ENCODE measurements at places on chromosomes 7 and 10. TPM values are rescaled to one million over a fixed set of nuclear protein-coding genes. Genes with fewer than 3 reads are reported as not detected.

Gene CASD1
- 24.3 TPM for total RNA-seq

Gene ARHGEF35
- 7.1 TPM for total RNA-seq

Gene GRM3
- total RNA-seq, result not detected

Gene HYAL4
- not detected for total RNA-seq

Gene ANXA11
- total RNA-seq, result 180 TPM

Gene HKDC1
- 0.54 TPM for total RNA-seq

Gene MYOF
- 400 TPM for total RNA-seq

Gene ADAM12
- total RNA-seq, result 93.8 TPM

Gene LLCFC1
- total RNA-seq, result not detected

Gene DBNL
- 108 TPM for total RNA-seq

Gene TEX36
- total RNA-seq, result not detected

Gene MMRN2
- 5.2 TPM for total RNA-seq

Gene GIMAP5
- total RNA-seq, result not detected

Gene MYH16
- not detected for total RNA-seq

Gene SORCS3
- total RNA-seq, result not detected

Gene TAS2R4
- 3.8 TPM for total RNA-seq

Gene MYO1G
- total RNA-seq, result under 0.01 TPM

Gene MTURN
- total RNA-seq, result 25.4 TPM

Gene DDC
- total RNA-seq, result not detected

Gene TMEM229A
- total RNA-seq, result not detected

Gene ZP3
- 1.0 TPM for total RNA-seq

Gene NPC1L1
- under 0.01 TPM for total RNA-seq

Gene ZNF853
- total RNA-seq, result 0.86 TPM

Gene C10orf67
- not detected for total RNA-seq

Gene SLC25A40
- total RNA-seq, result 13.9 TPM

Gene TMEM178B
- total RNA-seq, result 0.11 TPM

Gene UNCX
- total RNA-seq, result not detected

Gene ZNF503
- 24.2 TPM for total RNA-seq

Gene ITGA8
- total RNA-seq, result not detected

Gene IL15RA
- 3.3 TPM for total RNA-seq

All from articular chondrocyte of knee joint (primary cell).